ENCODE measurements at places on chromosomes 4 and X.
A peak's percentile ranks its signal among the peaks of the same experiment; 100 is the strongest.

DNA sequence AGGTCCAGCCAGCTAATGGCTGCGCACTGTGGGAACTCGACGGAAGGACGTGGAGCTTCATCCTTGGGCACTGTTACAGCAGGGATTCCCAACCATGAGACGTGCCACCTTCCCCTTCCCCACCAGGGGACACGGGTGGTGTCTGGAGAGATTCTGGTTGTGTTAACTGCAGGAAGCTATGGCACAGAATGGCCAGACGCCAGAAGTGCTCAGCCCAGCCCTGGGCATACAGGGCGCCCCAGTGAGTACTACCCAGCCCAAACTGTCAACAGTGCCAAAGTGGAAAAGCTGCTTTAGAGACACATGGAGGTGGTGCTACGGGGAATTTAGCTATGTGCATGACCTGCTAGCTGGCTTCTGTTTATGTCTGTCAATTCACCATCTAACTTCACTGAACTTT is 32.8 kb downstream of the ACOX3 start:
- no peak for DNase-seq

- no peak for DNase-seq
Observed at GRCh38 chrX:144327495-144327894, 443.6 kb downstream of the UBE2NL start.

- no peak for DNase-seq
Observed at GRCh38 chrX:9494771-9495170, 29.9 kb downstream of the TBL1X start.

GRCh38 chr4:86449746-86450588 is 90.1 kb upstream of the MAPK10 start:
- no peak for DNase-seq

- DNase-seq: no peak
Observed at GRCh38 chr4:181372014-181372413, 871.2 kb upstream of the TENM3 start.

DNA sequence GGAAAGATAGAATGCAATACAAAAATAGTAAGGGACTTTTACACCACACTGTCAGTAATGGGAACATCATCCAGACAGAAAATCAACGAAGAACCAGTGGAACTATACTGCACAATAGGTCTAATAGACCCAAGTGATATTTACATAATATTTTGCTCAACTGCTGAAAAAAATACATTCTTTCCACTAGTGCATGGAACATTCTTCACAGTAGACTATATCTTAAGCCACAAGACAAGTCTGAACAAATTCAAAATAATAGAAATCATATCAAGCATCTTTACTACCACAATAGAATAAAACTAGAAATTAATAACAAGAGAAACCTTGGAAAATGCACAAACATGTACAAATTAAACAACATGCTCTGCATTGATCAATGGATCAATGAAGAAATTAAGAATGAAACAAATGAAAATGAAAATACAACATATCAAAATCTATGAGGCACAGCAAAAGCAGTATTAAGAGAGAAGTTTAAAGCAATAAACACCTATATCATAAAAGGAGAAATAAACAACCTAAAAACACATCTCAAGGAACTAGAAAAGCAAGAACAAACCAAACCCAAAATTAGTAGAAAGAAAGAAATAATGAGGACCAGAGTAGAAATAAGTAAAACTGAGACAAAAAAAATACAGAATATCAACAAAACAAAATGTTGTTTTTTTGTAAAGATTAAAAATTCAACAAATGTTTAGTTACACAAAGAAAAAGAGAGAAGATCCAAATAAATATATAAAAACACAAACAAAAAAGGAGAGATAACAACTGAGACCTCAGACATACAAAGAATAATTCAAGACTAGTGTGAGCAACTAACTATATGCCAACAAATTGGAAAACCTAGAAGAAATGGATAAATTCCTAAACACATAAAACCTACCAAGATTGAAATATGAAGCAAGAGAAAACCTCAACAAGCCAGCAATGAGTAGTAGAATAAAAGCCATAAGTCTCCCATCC is 51.5 kb upstream of the ANTXR2 start:
- no peak for DNase-seq

GRCh38 chr4:168584321-168584771 is 87.5 kb downstream of the PALLD start:
- no peak for DNase-seq

DNA sequence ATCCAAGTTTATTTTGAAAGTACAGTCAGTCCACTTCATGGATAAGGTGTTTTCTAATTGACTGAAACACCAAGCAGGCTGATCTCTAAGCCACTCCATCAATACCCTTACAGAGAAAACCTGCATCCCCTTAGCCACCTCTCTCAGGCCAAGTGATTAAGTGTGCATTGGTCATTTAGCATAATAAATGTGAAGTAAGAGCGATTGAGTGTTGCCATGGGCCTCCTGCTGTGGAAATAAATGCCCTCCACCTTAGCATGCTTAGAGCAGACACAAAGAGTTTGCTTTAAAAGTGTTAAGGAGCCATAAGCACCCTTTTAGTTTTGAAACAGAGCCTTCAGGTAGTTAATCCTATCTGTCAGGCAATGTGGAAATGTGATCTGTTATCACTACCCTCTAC is 386.5 kb downstream of the GPAT3 start:
- DNase-seq: no peak

GRCh38 chr4:58502839-58503238 is 1392.7 kb upstream of the IGFBP7 start:
- DNase-seq: no peak

- no peak for DNase-seq
Observed at GRCh38 chrX:143570782-143571181, 53.5 kb upstream of the SPANXN3 start.

GRCh38 chr4:187558391-187558790 is 437.2 kb upstream of the ZFP42 start:
- no peak for DNase-seq

GRCh38 chr4:8617486-8618040 is 25.0 kb downstream of the CPZ start:
- no peak for DNase-seq

GRCh38 chr4:159770401-159770800 is 667.5 kb downstream of the RAPGEF2 start:
- no peak for DNase-seq

- DNase-seq: no peak
Observed at GRCh38 chr4:138851391-138852335, 163.9 kb upstream of the NOCT start.

- DNase-seq: no peak
Observed at GRCh38 chr4:77921701-77922100, 59.1 kb downstream of the MRPL1 start.

GRCh38 chr4:168815379-168816345 is 194.4 kb downstream of the CBR4 start:
- no peak for DNase-seq

DNA sequence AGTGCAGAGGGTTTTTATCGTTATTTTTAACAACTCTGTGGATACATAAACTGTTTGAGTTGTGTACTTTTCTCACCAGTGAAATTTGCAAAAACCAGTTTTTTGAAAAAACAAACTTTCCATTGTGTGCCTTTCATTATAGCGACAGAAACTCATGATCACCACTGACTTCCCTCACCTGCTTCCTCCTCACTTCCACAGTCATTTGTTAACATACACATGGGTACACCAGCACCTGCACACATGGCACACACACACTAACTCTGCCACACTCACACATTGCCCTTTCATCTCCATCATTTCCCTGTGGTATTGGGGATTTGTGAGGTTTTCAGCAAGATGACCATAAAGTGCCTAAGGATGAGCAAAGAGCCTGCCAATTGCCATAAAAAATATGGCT is 20.6 kb downstream of the CLDN22 start:
- no peak for DNase-seq

- DNase-seq: no peak
Observed at GRCh38 chr4:145177906-145178538, 2.4 kb downstream of the OTUD4 start.

GRCh38 chr4:145299380-145300076 is 119.1 kb upstream of the OTUD4 start:
- DNase-seq: peak; percentile 89

- DNase-seq: no peak
Observed at GRCh38 chr4:10605746-10606482, 78.7 kb downstream of the CLNK start.

DNA sequence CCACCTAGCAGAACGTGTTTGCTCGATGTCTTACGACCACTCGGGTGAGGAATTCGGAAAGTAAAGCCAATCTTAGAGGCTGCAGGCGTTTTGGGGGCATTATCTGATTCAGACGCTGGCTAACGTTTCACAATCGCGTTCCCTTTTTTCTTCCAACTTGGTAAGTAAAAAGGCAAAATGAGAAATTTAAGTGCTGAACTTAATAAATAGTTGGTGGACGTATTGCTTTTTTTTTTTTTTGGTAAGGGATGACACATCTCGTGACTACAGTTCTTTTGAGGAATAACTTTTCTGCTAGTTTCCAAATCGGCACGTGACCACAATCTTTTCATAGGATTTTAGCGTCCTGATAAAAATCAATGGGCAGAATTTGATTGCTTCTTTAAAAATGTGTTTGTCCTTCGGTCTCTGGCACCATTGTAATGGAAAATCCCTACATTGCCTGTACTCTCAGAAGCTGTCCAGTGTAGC is 848 bp downstream of the RAB9A start:
- DNase-seq: no peak

DNA sequence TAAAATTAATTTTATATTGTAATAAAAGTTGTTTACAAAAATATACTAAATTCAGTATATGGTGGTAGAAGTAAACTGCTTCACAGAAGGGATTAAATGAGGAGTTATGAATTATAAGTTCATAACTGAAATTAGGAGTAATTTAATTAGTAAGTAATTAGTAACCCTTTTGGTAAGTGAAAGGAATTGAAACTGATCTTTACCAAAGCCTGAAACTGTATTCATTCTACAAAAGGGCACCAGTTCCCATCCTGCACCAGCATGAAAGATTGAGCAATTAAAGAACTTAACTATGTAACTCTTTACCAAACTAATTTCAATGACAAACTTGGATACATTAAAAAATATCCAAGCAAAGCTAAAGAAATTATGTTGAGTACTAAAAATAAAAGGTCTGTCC is 8.2 kb downstream of the MED14 start:
- no peak for DNase-seq

- DNase-seq: peak; percentile 82
Observed at GRCh38 chr4:39032218-39033085, at the start of gene TMEM156. TSS of gene TMEM156 (minus strand) at chr4:39032409. CDS start at chr4:39032313, 96 bp downstream.

DNA sequence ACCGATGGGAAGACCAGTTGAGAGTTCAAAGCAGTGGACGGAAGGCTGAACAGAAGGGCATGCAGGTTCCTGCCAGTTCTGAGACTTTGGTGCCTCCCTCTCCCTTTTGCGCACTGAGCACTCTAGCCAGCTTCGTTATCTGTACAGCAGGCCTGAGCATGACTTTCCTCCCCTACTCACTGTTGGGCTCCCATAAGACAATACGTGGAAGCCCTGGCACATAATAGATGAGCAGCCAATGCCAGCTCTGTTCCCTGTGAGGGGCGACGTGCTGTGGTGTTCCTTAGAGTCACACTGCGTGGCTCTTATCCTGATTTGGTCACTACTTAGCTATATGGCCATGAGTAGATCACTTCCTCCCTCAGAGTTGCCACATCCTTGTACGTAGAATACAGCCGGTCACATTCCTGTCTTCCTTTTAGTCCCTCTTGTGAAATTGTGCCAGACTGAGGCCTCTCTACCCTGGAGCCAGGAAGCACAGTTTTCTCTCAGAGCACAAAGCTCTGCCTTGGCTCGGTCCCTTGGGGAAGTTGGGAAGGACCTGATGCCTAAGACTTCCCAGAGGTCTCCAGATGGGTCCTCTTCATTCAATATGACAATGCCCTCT is 160.4 kb upstream of the MAMLD1 start:
- DNase-seq: no peak

DNA sequence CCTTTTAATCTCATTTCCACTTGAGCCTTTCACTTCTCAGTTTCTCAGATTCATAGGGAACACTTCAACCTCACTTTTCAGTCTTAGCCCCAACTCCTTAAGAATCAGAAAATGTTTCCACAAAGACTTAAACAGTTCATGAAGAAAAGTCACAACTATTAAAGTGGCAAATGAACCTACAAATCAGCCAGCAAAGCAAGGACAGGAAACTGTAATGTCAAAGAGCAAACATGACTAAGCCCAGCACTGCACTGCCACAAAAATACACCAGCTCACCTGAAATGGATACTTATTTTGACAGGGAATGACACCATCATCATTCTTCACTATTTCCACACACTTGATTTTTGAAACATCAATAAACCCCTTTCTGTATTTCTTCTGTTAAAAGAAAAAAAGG is 41.8 kb upstream of the TXK start:
- DNase-seq: no peak

DNA sequence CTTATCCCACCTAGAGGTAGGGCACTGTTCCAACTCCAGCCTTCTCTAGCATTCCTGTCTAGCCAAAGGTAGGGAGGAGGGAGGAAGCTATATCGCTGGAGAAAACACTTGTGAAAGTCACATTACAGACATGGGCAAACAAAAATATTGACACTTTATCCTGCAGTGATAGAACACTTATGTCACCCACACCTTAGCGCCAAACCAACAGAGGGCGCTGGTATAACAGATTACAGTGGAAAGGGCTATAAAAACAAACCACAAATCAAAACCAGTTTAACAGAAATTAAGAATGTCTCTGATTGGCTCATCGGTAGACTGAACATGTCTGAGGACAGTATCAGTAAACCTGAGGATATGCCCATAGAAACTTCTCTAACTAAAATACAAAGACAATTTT is 451.3 kb downstream of the TLL1 start:
- DNase-seq: no peak

GRCh38 chr4:154989511-154989910 is 208.4 kb downstream of the RBM46 start:
- DNase-seq: no peak

GRCh38 chrX:118627084-118627758 is 100.2 kb upstream of the IL13RA1 start:
- no peak for DNase-seq

GRCh38 chr4:82594456-82594855 is 32.7 kb upstream of the TMEM150C start:
- no peak for DNase-seq

GRCh38 chr4:158802914-158803313 is 34.1 kb downstream of the FNIP2 start:
- no peak for DNase-seq

DNA sequence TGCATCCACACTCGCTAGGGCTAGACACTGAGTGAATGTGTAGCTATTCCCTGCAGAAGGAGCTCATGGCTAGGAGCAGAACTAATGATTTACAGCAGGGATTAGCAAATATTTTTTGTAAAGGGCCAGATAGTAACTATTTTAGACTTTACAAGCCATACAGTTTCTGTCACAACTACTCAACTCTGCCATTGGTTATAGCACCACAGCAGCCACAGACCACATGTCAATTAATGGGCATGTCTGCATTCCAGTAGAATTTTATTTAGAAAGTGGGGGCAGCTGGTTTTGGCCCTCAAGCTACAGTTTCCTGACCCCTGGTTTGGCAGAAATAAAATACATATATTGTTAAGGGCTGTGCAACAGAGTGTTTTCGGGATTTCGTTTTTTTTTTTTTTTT is 192.6 kb downstream of the FRMPD4 start:
- no peak for DNase-seq

DNA sequence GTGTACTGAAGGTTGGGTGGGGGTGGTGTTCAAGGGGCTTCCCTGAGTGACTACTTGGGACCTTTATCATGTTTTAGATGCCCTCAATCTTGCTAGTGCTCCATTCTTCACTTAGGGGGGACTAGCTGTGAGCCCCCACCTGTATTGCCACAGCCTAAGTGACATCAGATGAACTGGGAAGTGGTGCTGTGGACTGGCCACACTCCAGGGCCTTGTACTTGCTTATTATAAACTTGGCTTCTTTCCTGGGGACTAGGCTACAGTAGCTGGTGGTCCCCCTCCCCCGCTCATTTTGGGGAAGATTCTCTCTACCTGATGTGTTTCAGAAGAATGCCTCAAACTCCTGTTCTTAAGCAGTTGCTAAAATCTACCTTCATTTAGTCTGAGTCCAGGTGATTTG is 46.7 kb upstream of the WDR1 start:
- no peak for DNase-seq

All from GM12878 (cell line).